ENCODE measurements at places on chromosomes 2 and 18. TPM values are rescaled to one million over a fixed set of nuclear protein-coding genes. Genes with fewer than 3 reads are reported as not detected.

The GALNT14 gene
- total RNA-seq: 0.83 TPM

The SOWAHC gene
- total RNA-seq: 7.1 TPM

The IL36G gene
- not detected for total RNA-seq

The COLEC11 gene
- total RNA-seq: 0.83 TPM

The SERPINB11 gene
- total RNA-seq: not detected

GRCh38 chr2:167965907-167966761 is 281.3 kb downstream of the STK39 start:
- DNase-seq: no peak
- H3K27me3 ChIP-seq: no peaks in the 10 kb centered on the region
- H3K27ac ChIP-seq: no peak overlapping the region
- H3K36me3 ChIP-seq: no peaks in the 10 kb centered on the region
- H3K4me1 ChIP-seq: no peaks in the 10 kb centered on the region

- no peaks in the 10 kb centered on the region for H3K36me3 ChIP-seq
- H3K27ac ChIP-seq: no peak overlapping the region
- peaks cover 86% of the 10 kb centered on the region for H3K27me3 ChIP-seq
Measured at GRCh38 chr2:44945676-44946371, 4.3 kb downstream of the SIX3 start.

DNA sequence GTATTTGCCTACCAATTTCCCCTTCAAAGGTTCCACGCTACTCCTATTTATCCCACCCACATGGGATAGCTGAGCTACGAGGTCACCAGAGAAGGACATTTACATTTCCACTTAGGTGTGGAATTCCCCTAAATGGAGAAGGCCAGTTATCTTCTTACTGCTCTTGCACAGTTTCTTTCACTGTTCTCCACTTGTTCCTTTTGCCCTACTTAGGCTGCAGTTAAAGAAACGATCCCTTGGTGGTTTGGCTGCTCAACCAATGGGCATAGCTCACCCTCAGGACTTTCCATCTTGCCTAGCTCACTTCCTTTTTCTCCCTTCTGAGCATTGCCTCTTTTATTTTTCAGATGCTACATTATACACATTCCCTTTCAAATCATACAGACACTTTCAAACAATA is 11.2 kb upstream of the NABP1 start:
- no peaks in the 10 kb centered on the region for H3K36me3 ChIP-seq
- DNase-seq: peak; percentile 60
- H3K4me3 ChIP-seq: no peak overlapping the region
- H3K27ac ChIP-seq: no peak overlapping the region
- no peaks in the 10 kb centered on the region for H3K27me3 ChIP-seq
- H3K4me1 ChIP-seq: peaks cover 5% of the 10 kb centered on the region

DNA sequence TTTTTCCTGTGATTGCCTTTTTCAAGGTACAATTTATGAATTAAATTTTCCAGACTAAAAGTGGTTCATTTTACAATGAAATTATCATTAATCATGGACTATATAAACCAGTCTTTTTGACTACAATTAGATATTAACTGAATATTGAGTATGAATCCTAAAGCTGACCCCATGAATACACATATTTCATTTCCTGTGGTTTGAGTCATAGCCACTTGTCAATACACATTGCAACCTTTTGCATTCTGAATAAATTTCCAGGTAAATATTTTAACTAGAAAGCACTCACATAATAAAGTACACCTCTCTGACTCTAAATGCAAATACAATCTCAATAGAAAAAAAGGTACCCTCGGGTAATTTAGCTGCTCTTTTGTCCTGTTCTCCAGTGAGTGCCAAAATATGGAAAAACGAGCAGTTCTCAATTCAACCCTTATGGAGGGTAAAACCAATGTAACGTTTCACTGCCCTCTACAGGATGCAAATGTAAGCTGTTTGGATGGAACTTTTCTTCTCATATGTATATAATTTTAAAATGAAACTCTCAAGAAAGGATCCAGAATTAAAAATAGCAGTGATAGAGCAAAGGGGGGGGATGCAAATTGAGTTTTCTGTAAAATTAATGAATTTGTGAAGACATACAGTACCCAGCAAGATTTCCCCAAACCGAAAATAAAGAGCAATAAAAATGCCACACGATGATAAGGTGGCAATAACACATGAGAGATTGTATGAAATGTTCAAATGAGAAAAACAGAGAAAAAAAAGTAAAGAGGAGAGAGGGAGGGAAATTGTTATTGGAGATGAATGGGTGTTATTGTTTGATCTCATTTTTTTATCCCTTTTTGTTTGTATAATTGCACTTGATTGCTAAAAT is 1795.7 kb upstream of the PIK3C3 start:
- no peak overlapping the region for H3K27ac ChIP-seq
- H3K4me1 ChIP-seq: no peaks in the 10 kb centered on the region
- H3K27me3 ChIP-seq: no peaks in the 10 kb centered on the region

DNA sequence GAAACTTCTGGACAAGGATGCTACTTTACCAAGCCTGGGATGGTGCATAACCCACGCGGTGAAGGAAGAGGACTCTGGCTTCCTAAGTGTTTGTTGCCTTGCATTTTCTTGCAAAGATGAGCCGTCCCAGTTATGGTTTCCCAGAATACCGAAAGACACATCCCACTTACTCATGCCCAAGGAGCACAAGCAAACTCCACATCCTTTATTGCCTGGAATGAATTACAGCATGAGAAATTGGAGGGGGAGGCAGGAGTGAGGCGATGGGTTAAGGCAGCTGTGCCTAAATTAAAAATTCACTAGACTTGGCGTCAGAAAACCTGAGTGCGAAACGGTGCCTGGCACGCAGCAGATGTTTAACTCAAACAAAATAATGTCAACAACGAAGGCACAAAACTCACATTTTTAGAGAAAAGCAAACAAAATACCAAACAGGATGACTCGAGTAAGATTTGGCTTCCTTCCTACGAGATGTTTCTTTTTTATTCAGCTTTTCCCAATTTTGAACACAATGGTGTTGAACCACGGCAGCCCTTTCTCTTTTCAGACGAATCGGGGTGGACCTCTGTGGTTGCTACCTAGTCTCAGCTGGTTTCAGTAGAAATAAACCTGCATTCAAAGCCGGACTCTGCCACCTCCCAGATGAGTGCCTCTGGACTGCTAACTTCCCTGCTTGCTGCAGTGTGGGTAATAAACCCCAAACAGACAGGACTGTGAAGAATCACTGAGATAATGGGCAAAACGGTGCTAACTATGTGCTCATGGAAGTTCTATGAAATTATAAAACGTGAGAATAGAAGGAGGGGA is 100.3 kb upstream of the NCK2 start:
- no peak overlapping the region for H3K27ac ChIP-seq
- peak; percentile 19 for DNase-seq
- H3K4me1 ChIP-seq: peaks cover 2% of the 10 kb centered on the region
- H3K4me3 ChIP-seq: no peak overlapping the region
- H3K36me3 ChIP-seq: no peaks in the 10 kb centered on the region

GRCh38 chr18:36075862-36076587 is 8.7 kb upstream of the RPRD1A start:
- peak; percentile 60 for DNase-seq
- no peaks in the 10 kb centered on the region for H3K36me3 ChIP-seq
- no peak overlapping the region for H3K4me3 ChIP-seq
- no peaks in the 10 kb centered on the region for H3K27me3 ChIP-seq

GRCh38 chr2:113896791-113897190 is 6.9 kb downstream of the ACTR3 start:
- no peak for DNase-seq
- no peak overlapping the region for H3K27ac ChIP-seq
- peaks cover 13% of the 10 kb centered on the region for H3K4me1 ChIP-seq
- H3K36me3 ChIP-seq: no peaks in the 10 kb centered on the region

- no peak overlapping the region for H3K27ac ChIP-seq
- H3K27me3 ChIP-seq: no peaks in the 10 kb centered on the region
- no peaks in the 10 kb centered on the region for H3K36me3 ChIP-seq
- H3K4me3 ChIP-seq: no peak overlapping the region
- H3K4me1 ChIP-seq: peaks cover 14% of the 10 kb centered on the region
- DNase-seq: peak; percentile 88
Measured at GRCh38 chr2:65377556-65378192, 54.7 kb downstream of the SPRED2 start.

GRCh38 chr18:67467188-67467587 is 49.3 kb downstream of the DSEL start:
- H3K36me3 ChIP-seq: no peaks in the 10 kb centered on the region
- no peak overlapping the region for H3K27ac ChIP-seq

All from fibroblast of lung (primary cell).